ENCODE measurements at places on chromosomes 2 and 18. TPM values are rescaled to one million over a fixed set of nuclear protein-coding genes. Genes with fewer than 3 reads are reported as not detected.

EFR3B gene
- 0.11 TPM for total RNA-seq

CNDP1 gene
- 0.39 TPM for total RNA-seq

- H3K27me3 ChIP-seq: no peaks in the 10 kb centered on the region
- no peaks in the 10 kb centered on the region for H3K36me3 ChIP-seq
- no peak overlapping the region for H3K27ac ChIP-seq
- H3K4me3 ChIP-seq: no peak overlapping the region
- DNase-seq: no peak
Observed at GRCh38 chr2:65309699-65310098, 82.1 kb downstream of the ACTR2 start.

GRCh38 chr2:198324071-198324470 is 519.7 kb downstream of the PLCL1 start:
- H3K4me3 ChIP-seq: no peak overlapping the region
- no peak overlapping the region for H3K27ac ChIP-seq
- peaks cover 12% of the 10 kb centered on the region for H3K27me3 ChIP-seq
- H3K36me3 ChIP-seq: no peaks in the 10 kb centered on the region

- no peak overlapping the region for H3K4me3 ChIP-seq
- no peaks in the 10 kb centered on the region for H3K36me3 ChIP-seq
- DNase-seq: no peak
- no peak overlapping the region for H3K27ac ChIP-seq
- no peaks in the 10 kb centered on the region for H3K27me3 ChIP-seq
Observed at GRCh38 chr2:235345745-235346144, 148.1 kb upstream of the AGAP1 start.

Data from CD4-positive, alpha-beta T cell (primary cell).